NCI-H2081 (cell line): ENCODE measurements at places on chromosomes 1 and 21.

DNA sequence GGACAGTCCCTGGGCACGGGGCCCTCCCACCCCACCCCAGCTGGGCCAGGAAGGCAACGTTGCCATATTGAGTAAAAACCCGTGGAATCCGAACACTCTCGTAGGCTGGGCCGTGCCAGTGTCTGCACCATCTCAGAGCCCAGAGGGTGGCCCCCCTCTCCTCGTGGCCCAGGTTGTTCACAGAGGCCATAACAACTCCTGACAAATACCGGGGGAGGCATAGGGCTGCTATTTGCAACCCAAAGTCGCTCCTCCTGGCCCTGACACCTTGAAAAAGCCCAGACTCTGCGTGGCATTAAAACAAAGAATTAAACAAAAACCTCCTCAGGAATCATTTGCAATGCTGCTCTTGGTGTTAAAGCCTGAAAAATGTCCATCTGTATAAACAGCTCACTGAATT is 141.4 kb downstream of the CASZ1 start:
- DNase-seq, result no peak

GRCh38 chr21:43908167-43908566 is 43.1 kb downstream of the AGPAT3 start:
- no peak for DNase-seq

DNA sequence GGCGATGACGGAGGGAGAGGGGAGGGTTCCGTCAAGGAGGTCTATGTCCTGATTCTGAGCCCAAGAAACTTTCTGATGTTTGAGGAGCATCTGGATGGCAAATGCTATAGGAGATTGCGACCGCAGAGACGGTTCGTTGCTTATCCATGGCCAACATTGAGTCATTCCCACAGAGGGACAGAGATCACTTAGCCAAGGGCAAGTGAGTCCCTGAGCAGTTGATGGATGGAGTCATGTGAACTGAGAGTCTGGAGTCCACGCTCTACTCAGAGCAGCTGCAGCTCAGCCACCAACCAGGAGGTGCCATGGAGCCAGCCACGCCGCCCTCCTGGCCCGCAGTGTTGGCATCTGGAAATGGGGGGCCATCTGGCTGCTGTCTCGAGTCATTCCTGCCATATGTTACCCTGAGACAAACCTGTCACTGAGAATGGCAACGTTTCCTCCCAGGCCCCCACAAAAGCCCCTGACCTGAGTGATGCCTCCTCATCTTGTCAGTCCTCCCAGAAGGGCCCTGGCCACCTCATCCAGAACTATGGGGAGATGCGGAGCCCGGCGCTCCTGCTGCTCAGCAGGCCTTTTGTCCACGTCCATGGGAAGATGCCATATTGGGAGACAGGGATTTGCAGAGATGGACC is 58.6 kb downstream of the ATP5PO start:
- no peak for DNase-seq

GRCh38 chr1:16211824-16212223 is 628 bp downstream of the ARHGEF19 start:
- no peak for DNase-seq

- no peak for DNase-seq
These were observed 18.9 kb downstream of the DBT start for GRCh38 chr1:100230765-100231164.

DNA sequence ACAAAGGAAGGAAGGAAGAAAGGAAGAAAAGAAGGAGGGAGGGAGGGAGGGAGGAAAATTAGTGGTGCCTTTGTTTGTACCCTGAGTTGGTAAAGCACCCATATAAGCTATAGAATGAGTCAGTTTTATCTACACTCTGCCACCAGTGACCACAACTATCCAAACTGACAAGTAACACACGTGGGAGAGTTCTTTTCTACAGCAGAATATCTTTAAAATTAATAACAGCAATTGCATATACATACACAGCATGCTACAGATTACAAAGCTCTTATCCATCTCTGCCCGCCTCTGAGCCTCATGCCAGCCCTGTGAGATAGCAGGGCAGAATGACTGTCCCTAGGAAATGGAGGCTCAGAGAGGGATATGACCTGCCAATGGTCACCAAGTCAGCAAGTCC is 20.3 kb downstream of the CDCP2 start:
- DNase-seq, result no peak

DNA sequence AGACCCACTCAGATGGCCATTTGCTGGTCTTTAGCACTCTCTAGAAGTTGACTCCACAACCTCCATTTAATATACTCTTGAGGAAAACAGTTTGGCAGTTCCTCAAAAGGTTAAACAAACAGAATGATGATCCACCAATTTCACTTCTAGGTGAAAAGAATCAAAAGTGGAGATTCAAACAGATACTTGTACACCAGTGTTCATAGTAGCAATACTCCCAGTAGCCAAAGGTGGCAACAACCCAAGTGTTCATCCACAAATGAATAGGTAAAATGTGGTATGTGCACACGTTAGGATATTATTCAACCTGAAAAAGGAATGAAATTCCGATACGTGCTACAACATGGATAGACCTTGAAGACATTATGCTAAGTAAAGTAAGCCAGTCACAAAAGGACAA is 6.3 kb downstream of the PRCC start:
- DNase-seq, result no peak

DNA sequence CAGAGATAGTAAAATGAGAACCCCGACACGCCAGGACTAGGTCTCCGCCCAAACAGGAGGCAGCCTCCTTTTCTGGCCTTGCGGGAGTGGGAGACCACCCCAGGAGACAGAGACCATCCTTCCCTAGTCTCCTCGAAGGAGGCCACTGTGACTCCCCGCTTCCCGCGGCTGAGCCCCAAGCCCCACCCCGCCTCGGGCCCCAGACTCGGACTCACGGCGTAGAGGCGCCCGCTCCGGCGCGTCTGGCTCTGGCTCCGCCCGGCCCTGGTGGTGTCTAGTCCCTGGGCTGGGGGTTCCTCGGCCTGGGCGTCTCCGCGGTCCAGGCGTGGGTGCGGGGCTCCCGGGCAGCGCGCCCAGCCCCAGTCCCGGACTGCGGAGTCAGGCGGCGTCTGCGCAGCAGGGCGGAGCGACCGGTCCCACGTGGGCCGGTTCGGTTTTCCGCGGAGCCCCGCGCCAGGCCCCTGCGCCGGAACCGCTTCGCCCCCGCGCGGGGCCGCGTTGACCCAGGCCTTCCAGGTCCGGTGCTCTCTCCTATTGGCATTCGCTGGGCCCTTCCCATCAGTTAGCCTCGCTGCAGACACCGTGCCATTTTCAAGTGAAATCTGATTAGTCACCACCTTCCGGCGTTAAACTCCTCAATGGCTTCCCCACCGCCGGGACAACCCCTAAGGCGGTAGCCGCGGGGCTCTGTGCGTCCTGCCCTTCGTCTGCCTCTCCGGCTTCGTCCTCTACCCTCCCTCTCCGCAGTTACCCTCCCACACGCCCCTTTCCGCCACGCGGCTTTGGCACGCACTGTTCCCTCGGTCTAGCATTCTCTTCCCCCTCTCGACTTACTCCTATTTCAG is at the start of gene C1orf216:
TSS of gene C1orf216 (minus strand) at position 393 of the 845 bp plus-strand sequence. CDS start 2,563 bp downstream, outside the sequence.
- peak; percentile 78 for DNase-seq

- DNase-seq, result no peak
These were observed 40.7 kb downstream of the MAP3K21 start for GRCh38 chr1:233368106-233368788.

GRCh38 chr1:6000444-6001288 is 8.4 kb upstream of the NPHP4 start:
- no peak for DNase-seq
